Cardiac muscle cell (in vitro differentiated cells and primary cell): ENCODE measurements at places on chromosomes 2 and 18. TPM values are rescaled to one million over a fixed set of nuclear protein-coding genes. Genes with fewer than 3 reads are reported as not detected.

APCDD1 gene
- total RNA-seq: 30.8 and 32.8 TPM in 2 replicates

RNPEPL1 gene
- 43.5 and 49.0 TPM in 2 replicates for total RNA-seq

ASB18 gene
- total RNA-seq: 0.07 TPM in 1 of 2 replicates, not detected in the other

- H3K27ac ChIP-seq: no peak overlapping the region
- DNase-seq: peak; percentile 36
- no peaks in the 10 kb centered on the region for H3K4me1 ChIP-seq
- H3K27me3 ChIP-seq: no peaks in the 10 kb centered on the region
Observed at GRCh38 chr18:66558773-66559172, 45.1 kb downstream of the CDH19 start.

- DNase-seq: no peak
- H3K27me3 ChIP-seq: no peaks in the 10 kb centered on the region
- no peak overlapping the region for H3K4me3 ChIP-seq
- H3K36me3 ChIP-seq: no peaks in the 10 kb centered on the region
Observed at GRCh38 chr2:64681479-64681967, 27.8 kb upstream of the SERTAD2 start.

DNA sequence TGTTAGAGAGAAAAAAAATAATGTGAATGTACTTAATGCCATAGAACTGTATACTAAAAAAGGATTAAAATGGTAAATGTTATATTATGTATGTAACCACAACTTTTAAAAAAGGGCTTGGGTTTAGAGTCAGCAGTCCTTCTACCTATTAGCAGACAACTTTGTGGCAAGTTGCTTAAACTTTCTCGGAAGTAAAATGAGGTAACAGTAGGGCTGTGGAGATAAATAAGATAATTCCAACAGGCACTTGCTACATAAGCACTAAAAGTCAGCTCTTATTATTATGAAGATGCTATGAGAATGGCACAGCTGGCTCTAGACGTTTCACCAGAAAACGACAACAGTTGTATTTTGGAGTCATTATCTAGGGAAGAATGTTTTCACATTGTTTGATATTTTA lies 31.3 kb downstream of the AAK1 start:
- H3K27ac ChIP-seq: no peak overlapping the region
- no peaks in the 10 kb centered on the region for H3K27me3 ChIP-seq
- no peak overlapping the region for H3K4me3 ChIP-seq
- H3K36me3 ChIP-seq: no peaks in the 10 kb centered on the region
